Spinal cord (tissue), 10 donors: ENCODE measurements at places on chromosomes 6 and 20. TPM values are rescaled to one million over a fixed set of nuclear protein-coding genes. Genes with fewer than 3 reads are reported as not detected.

Gene ARG1
- 0.55 TPM for total RNA-seq

Gene SEL1L2
- not detected for total RNA-seq

Gene PXMP4
- 13.5 TPM for total RNA-seq

Gene DEFB124
- total RNA-seq = 0.33 TPM

Gene FOXF2
- 1.7 TPM for total RNA-seq

Gene PLCB1
- 42.9 TPM for total RNA-seq

Gene WFDC5
- total RNA-seq = 0.28 TPM

Gene INSM1
- total RNA-seq = 0.50 TPM

Gene PGC
- not detected for total RNA-seq

Gene RMND1
- total RNA-seq = 39.7 TPM

Gene DEF6
- total RNA-seq = 6.2 TPM

Gene SLC16A10
- 15.2 TPM for total RNA-seq
